Activated T-helper 1 cell treated with anti-CD3 and anti-CD28 coated beads, Interleukin-2, amount 50 U/mL, for 16 hours (primary cell): ENCODE measurements at places on chromosomes 5 and 9.

GRCh38 chr5:18607570-18607969 is 973.3 kb downstream of the TAF11L14 start:
- DNase-seq: no peak

- no peak for DNase-seq
These were observed 42.6 kb downstream of the ARHGEF28 start for GRCh38 chr5:73668486-73669111.

- no peak for DNase-seq
These were observed 121.5 kb downstream of the SV2C start for GRCh38 chr5:76204713-76205112.

DNA sequence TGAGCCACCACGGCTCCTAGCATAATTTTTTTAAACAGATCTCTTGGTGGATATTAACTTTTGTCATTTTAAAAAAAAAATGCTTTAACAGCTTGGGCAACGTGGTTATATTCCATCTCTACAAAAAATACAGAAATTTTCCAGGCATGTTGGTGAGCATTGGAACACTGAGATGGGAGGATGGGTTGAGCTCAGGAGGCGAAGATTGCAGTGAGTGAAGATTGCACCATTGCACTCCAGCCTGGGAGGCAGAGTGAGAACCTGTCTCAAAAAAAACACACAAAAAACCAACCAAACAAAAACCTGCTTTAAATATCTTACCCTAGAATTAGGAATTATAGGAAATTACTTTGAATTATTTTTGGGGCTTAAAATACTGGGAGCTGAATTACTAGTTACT is 55.2 kb downstream of the NSD1 start:
- no peak for DNase-seq
